Stimulated activated CD8-positive, alpha-beta memory T cell treated with anti-CD3 and anti-CD28 coated beads, Interleukin-2, amount 100 ng/mL, for 48 hours (primary cell): ENCODE measurements at places on chromosomes 12 and 14.
A peak's percentile ranks its signal among the peaks of the same experiment; 100 is the strongest.

DNA sequence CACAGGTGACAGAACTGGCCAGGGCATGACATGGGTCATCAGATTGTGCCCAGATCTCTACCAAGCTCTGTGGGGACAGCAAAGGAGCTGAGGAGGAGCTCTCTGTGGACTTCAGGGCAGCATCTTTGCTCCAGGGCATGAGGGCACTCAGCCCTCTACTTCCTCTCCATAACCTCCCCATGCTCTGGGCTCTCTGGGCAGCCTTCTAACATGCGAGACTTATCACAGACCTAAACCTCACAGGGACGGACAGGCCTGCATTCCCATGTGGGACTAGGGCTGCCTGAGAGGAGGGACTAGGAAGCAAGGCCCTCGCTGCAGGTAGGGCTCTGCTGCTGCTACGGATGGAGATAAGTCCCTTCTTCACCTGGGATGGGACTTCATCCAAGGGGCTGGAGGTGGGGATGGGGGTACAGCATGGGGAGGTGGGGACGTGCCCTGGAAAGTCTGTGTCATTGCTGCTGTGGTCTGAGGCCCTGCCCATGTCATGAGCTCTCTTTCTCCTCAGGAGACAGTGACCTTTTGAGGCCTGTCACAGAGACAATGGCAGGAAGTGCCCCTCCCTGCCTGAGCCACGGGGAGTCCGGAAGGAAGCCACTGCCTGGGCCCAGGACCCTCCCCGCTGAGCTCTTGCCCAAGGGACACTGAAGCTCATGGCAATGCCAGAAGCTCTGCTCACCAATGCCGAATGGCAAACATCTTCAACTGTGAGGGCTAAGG, 44.1 kb downstream of the PITPNM2 start:
- peak; percentile 49 for DNase-seq

GRCh38 chr14:57823015-57823660, 42.8 kb downstream of the SLC35F4 start:
- no peak for DNase-seq

- no peak for DNase-seq
These were observed 36.8 kb downstream of the FLVCR2 start for GRCh38 chr14:75615200-75615599.

DNA sequence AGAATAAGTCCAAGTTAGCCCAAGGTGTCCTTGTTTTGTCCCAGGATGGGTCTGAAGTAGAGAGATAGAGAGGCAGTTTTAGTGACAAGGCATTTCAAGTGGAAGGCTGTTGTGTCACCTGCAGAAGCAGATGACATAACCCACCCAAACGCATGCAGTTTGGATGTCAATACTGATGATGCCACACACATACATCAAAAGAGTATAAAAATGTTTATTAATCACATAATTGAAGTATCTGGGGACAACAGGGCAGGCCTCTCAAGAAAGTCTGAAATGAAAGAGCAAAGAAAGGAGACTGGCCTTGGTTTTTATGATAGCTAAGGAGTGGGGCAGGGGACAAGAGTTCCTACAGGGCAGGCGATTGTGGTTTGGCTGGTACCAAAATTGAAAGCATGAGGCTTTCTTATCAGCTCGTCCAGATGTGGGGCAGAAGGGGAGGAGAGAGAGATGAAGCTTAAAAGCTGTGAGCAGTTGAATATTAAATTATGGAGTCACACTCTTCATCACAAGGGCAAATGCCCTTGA, 78.4 kb upstream of the TSPAN8 start:
- DNase-seq = no peak

DNA sequence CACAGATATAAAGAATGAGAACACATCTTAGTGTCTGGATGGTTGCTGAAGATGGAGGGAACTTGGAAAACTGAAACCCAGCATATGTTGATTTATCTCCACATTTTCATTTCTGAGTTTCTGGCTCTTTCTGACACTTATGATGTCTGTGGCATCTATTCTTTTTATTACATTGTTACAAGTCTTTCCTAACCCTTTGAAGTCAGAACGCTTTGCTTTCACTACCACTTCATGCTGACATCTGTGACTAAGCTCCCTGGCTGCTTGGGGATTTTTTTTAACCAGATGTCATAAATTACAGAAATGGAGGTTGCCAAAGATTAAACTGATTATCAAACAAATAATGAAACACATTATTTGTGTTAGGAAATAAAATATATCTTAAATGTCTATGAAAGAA, 188.7 kb downstream of the KITLG start:
- DNase-seq = no peak

- no peak for DNase-seq
These were observed 231.9 kb upstream of the AVPR1A start for GRCh38 chr12:63382930-63383329.

GRCh38 chr14:36517242-36518030, 2.6 kb downstream of the NKX2-1 start:
- DNase-seq = no peak

DNA sequence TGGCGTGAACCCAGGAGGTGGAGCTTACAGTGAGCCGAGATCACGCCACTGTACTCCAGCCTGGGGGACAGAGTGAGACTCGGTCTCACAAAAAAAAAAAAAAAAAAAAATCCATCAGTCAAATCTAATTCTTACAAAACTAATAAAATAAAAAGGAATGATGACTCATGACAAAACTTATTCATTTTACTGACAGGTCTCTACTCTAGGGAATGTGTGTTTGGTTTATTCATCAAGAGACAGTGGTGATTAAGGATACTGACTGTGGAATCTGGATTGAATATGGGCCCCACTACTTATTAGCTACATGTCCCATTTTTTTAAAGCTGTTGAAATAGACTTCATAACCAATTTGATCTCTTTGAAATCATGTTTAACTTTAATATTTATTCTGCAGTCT, 29.3 kb upstream of the GAS2L3 start:
- DNase-seq = no peak

DNA sequence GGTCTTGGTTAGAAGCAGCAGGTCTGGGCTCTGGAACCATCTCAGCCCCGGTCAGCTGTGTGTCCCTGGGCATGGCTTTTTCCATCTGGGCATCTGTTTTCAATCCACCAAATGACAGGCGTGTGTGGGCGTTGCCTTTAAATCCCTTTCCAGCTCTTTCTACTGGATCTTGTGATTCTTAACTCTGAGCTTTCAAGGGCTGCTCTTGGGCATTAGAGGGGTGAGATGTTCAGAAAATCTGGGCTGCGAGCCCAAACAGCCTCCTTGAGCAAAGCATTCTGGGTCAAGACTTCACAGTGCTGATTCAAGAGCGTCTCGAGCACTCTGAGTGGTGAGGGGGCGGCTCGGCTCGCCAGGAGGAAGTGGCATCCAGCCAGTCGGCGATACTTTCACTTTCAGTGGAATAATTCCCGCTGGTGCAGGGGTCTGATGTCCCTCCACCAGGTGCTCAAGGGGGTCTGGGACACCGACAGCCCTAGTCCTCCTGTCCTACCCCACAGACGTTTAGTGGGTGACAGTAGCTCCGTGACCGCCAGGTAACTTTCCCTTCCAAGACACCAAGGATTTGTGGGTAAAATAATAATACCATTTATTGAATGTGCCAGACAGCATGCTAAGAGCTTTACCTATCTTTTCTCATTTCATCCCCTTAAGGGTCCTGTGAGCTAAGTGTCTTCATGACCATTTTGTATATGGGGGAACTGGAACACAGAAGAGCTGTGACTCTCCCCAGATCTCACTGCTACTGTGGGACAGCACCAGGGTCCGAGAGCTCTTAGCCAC, 114.0 kb downstream of the PLXNC1 start:
- DNase-seq = peak; percentile 44

GRCh38 chr14:91388551-91388975, 29.1 kb downstream of the CCDC88C start:
- DNase-seq = no peak

DNA sequence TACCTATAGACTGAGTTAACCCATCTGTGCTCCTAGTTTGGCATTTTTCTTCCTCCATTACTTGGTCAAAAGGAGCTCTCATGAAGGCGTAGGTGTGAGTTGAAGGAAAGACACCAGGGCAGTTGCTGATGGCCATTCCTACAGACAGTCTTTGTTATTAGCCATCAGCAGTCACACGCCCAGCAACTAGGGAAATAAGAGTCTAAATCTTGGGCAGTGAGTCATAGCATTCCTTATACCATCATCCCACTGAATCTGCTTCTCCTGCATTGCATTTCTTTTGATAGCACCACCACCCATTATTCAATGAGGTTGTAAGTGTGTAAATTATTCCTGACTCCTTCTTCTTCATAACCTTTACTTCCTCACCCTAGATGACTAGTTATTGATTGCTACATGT, 150.9 kb upstream of the IGF1 start:
- no peak for DNase-seq

DNA sequence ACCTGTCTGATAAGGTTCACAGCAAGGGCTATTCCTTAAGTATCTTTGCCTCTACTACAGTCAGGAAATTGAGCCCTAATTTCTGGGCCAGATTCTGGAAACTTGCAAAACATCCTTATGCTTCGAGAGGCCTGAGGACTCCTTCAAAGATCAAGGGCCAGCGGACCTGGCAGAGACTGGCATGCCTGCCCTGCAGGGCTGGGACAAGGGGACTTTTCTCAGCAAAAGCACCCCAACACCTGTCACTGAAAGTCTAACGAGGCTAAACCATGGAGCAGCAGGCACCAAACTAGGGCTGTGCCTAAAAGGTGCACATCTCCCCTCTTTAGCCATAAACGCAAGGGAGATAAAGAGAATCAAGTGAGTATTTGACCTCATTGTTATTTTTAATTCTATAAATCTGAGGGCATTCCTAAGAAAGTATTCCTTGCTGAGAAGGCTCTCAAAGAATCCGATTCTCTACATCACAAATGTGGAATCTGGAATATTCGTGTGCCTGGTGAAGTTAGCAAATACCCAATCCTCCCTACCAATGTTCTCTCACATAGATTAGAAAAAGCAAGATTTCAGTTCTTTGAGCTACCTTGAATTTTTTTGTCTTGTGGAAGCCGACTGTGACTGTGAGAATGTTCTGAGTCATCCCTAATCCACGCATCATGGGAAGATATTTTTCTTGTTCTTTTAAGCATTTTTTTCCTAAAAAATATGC, 328.2 kb upstream of the NOVA1 start:
- DNase-seq = no peak

DNA sequence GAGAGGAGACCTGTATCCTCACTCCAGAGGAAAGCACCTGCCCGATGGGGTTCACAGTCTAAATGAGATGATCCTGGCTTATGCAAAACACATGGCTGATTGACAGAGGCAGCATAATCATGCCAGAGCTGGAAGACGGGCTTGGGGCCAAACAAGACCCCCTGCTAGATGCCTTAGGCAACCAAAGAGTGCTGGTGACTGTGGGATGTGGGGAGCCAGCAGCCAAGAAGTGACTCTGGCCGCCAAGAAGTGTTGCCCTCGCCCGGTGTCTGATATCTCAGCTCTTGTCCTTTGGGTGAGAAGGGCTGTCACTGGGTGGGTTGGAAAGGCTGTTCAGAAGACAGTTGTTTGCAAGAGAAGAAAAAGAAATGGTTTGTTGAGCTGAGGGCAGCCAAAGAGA, 56.7 kb downstream of the PLEKHG3 start:
- no peak for DNase-seq

DNA sequence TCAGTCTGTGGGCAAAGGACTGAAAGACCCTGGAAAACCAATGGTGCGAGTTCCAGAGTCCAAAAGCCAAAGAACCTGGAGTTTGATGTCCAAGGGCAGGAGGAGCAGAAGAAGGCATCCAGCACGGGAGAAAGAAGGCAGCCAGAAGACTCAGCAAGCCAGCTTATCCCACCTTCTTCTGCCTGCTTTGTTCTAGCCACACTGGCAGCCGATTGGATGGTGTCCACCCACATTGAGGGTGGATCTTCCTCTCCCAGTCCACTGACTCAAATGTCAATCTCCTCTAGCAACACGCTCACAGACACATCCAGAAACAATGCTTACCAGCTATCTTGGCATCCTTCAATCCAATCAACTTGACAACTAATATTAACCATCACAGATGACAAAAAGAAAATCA, 57.2 kb upstream of the CAPRIN2 start:
- no peak for DNase-seq

- no peak for DNase-seq
These were observed 436.3 kb downstream of the DPF3 start for GRCh38 chr14:72457641-72458040.

DNA sequence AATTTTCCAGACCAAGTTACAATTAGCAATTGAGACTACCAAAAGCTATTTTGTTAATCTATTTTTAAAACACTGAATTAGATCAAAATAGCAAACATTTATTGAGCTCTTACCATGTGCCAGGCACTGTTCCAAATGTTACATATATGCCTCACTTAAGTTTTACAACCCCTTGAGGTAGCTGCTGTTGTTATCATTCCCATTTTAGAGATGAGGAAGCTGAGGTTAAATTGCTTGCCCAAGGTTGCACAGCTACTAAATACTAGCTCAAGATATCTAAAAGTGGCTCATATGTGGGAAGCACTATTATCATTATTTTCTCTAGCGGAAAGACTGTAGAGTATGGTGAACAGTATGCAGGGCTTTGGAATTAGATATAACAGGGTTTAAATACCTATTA, 19.5 kb upstream of the NAP1L1 start:
- no peak for DNase-seq

DNA sequence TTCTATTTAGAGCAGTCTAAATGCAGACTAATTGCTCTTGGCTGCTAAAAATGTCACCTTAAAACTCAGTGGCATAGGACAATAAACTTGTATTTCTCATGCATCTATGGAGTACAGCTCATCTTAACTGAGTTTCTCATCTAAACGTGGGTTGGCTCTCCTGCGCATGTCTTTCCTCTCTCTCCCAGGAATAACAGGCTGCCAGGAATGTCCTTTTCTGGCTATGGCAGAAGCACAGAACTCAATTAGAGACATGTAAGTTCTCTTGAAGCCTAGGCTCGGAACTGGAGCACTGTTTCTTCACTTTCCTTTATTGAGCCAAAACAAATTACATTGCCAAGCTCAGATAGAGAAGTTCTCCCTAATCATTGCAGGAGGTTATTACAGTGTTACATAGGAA, 722.3 kb upstream of the FLRT2 start:
- DNase-seq = no peak

DNA sequence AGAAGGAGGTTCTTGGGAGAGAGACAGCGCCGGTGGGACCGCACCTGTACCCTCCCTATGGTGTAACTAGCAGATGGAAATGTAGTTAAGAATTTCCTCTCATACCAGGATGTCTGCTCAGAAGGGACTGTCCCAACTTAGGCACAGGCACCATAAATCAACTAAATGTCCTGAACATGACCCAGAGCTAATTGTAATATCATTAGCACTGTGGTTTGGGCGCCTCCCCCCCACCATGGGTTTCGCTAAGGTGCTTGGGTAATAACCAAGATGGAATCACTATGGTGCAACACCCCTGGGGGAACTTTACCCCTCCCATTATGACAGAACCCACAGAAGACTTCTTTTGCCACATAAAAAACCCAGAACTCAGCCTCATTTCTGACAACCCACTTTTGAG, 15.9 kb downstream of the ZNF641 start:
- no peak for DNase-seq

DNA sequence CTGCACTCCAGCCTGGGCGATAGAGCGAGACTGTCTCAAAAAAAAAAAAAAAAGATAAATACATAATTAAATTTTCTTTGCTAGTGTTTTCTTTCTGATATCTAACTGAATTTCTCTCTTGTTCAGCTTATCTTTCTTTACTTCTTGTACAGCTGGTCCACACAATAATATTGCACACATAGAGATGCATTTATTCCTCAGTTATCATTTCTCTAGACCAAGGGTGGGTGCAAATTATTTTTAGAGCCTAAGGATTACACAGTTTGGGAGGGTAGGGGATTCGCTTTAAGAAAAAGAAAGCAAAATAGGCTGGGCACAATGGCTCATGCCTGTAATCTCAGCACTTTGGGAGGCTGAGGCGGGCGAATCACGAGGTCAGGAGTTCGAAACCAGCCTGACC, 17.9 kb downstream of the A2ML1 start:
- DNase-seq = no peak
